ENCODE measurements at places on chromosomes 1 and 21.

DNA sequence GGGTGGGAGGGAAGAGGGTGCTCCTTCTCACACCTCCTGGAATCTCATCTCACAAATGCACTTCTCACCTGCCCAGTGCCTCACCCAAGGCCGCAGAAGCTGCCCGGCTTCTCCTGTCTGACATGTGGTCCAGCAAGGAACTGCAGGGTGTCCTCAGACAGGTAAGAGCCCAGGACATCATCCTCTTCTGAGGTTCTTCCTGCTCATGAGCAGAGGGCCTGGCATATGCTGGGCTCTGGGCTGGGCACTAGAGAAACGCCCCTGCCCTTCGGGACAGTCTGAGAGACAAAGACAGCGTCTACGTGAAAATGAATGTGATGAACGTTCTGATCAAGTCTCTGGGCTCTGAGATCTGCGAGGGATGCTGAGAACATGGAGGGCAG is 42.4 kb downstream of the PKP1 start:
- DNase-seq, result no peak

GRCh38 chr1:109208394-109208793 is 5.3 kb upstream of the SARS1 start:
- no peak for DNase-seq

GRCh38 chr1:93620172-93620840 is 61.3 kb downstream of the BCAR3 start:
- DNase-seq, result no peak

- peak; percentile 58 for DNase-seq
These were observed 1.0 kb upstream of the ATP2B4 start for GRCh38 chr1:203625628-203626019.

DNA sequence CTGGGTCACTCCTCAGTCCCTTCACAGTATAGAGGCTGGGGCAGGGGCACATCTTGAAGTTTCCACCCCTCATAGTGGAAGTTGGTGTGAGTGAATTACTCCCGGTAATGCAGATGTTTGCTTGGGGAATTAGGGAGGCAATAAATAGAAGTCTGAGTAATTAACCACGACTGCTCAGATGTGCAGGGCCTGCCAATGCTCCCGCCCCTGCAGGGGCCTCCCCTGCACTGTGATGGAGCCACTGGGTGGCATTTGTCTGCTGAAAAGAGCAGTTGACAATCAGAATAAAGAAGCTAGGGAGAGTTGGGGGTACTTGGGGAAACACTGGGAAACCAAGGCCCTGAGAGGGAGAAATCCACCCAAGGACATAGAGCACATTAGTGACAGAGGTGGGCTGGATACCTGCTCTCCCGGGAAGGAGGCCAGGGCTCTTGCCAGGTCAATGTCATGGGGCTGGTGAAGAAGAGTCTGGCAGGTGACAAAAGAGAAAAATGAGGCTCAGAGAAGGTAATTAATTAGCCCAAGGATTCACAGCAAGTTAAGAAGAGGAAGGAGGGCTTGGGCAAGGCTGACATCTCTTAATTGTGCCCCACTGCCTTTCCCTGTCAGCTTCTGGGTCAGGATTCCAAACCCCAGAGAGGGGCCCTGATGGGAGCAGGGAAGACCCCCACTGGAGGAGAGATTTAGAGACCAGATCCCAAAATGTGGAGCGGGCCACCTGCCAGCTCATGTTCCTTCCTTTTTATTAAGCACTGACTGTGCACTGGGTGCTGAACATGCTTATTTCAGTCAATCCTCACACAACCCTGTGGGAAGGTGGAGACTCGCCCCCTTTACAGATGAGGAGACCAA is 436.2 kb downstream of the MATN1 start:
- DNase-seq, result no peak

DNA sequence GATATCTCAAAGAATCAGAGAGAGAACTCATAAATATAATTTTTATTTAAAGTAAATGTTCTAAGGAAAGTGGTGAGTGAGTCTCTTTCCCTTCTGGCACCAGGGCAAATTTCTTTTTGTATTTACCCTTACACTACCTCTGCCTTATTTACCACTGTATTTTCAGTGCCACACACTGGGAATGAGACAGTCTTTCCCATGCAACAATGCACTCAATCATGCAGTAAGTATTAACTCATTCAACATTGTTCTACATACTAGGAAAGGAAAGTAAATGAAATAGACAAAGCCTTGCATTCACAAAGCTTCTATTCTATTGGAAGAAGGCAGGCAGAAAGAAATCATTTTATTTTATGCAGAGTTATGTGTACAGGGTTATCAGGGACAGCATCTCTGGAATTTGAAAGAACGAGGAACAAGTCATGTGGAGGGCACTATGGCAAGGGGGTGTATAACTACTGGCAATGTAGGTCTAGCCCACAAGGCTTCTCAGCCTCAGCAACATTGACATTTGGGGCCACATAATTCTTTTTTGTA is 129.8 kb upstream of the PRDX6 start:
- DNase-seq, result no peak
